Stimulated activated CD8-positive, alpha-beta memory T cell treated with anti-CD3 and anti-CD28 coated beads, Interleukin-4, amount 100 ng/mL, for 24 hours (primary cell): ENCODE measurements at places on chromosomes 7 and 10.

DNA sequence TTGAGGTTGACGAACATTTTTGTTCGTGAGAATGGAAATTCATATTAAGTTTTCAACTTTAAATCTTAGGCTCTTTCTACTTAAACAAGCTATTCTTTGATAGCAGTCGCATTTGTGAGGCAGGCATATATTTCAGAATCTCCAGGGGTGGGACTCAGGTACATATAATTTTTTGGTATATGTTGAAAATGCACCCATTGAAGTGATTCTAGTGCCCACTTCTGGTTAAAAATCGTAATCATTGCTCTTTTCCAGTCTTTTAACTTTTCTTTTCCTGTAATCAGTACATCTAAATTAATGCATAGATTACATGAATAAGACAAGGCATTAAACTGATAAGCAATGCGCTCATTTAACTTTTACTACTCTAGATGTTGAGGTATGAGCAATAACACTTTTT lies 67.8 kb downstream of the ZNRF2 start:
- DNase-seq, result no peak

DNA sequence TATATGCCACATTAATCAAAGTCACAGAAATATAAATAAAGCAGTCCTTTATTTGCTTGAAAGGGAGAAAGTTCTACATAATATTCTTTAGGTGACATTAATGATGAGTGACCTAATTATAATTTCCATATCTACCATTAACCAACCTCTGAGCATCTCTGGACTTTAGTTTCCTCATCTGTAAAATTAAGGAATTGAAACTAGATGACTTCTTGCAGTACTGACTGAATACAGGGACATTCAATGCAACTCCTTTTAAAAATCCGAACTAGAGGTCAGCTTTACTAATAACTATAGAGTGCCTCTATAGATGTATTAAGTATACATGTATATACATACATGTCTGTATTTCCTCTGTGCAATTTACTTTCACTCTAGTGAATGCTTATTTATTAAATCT lies 3.9 kb downstream of the FMC1 start:
- no peak for DNase-seq

DNA sequence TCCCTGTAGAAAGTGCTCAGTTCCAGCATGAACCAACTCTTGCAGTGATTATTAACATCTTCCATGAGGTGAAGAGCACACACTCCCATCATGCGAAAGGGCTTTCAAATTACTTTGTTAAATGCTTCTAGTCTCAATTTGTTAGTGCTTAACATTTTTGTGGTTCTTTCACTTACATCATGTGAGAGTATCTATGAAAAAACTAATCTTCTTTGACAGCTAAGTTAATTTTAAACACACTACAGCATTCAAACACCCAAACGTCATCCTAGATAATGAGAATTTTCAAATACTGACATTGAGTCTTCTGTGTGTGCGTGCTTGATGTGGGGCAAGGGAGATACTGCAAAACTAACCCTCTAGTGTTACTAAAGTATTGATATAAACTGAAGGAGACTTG lies 84.8 kb downstream of the ETV1 start:
- DNase-seq, result no peak

DNA sequence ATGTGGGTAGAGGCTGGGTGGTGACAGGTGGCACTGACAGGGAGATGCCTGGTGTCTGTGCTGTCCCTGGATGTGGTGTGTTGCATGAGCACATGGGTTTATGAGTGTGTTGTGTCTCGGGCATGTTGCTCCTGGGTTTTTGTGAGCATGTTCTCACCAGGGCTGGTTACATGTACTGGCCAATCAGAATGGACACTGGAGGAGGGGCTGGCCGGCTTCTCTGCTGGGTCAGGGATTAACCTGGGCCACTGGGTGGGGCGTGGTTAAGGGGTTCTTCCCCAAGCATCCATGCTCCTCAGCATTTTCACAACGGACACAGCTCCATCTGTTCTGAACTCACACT lies 20.8 kb upstream of the VOPP1 start:
- DNase-seq, result no peak

- DNase-seq, result no peak
These were observed 23.4 kb downstream of the IRF5 start for GRCh38 chr7:128961030-128961659.

- DNase-seq, result no peak
These were observed 342.9 kb downstream of the AUTS2 start for GRCh38 chr7:69941077-69941651.

DNA sequence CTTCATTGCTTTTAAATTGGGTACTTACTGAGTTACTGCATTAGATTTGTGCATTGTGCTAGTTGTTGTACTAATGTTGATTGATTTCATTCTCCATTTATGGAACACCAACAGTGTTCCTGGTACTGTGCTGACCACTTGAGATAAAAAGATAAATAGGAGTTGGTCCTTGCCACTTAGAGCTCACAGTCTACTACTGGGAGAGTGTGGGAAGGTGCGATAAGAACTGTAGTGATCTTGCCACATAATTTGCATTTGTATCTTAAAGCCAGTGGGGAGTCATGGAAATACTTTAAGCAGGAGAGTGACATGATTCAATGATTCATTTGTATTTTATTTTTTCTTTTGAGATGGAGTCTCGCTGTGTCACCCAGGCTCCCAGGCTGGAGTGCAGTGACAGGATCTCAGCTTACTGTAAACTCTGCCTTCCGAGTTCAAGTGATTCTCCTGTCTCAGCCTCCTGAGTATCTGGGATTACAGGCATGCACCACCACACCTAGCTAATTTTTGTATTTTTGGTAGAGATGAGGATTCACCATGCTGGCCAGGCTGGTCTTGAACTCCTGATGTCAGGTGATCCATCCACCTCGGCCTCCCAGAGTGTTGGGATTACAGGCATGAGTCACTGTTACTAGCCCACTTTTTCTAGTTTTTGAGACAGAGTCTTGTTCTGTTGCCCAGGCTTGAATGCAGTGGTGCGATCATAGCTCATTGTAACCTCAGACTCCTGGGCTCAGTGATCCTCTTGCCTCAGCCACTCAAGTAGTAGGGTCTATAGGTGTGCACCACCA lies 51.2 kb upstream of the TMEM248 start:
- DNase-seq, result no peak

DNA sequence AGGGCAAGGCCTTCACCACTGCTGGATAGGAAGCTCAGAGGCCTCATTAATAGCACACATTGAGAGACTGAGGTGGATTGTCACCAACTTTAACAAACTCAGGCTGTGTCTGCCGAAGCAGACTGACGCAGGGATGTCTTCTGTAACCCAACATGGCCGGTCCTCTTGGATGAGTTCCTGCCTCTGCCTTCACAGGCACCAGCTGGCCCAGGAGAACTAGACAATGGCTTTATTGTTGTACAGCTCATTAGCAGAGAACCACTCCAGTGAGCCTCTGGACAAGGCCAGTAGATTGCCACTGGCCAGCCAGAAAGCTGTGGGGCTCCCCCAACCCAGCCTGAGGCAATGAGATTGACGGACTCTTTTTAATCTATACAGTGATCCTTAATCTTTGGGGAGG lies 9.4 kb downstream of the NODAL start:
- DNase-seq, result no peak

DNA sequence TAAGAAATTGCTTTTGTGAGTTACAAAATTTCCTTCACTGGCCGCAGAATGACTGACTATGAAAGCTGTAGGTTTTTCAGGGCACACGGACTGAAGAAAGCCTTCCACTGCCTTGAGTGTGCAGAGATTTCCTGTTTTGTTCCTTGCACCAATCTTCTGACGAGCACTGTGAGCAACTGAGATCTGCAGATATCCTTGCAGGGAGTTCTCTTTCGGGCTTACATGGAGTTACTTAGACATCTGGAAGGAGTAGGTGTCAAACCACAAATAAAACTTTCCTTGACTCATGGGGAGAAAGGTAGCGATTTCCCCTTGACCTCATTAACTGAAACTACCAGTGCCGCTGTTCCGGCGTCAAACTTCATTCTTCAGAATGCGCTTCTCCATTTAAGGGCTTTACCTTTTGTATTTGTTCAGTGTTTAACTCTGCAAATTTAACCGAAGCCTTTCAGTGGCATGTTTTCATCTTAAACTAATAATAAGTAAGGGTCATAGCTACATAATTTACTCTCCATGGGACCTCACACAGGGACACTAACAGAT lies 1175.3 kb downstream of the GATA3 start:
- no peak for DNase-seq

GRCh38 chr10:84204122-84204521 lies 9.8 kb downstream of the CDHR1 start:
- DNase-seq, result no peak

DNA sequence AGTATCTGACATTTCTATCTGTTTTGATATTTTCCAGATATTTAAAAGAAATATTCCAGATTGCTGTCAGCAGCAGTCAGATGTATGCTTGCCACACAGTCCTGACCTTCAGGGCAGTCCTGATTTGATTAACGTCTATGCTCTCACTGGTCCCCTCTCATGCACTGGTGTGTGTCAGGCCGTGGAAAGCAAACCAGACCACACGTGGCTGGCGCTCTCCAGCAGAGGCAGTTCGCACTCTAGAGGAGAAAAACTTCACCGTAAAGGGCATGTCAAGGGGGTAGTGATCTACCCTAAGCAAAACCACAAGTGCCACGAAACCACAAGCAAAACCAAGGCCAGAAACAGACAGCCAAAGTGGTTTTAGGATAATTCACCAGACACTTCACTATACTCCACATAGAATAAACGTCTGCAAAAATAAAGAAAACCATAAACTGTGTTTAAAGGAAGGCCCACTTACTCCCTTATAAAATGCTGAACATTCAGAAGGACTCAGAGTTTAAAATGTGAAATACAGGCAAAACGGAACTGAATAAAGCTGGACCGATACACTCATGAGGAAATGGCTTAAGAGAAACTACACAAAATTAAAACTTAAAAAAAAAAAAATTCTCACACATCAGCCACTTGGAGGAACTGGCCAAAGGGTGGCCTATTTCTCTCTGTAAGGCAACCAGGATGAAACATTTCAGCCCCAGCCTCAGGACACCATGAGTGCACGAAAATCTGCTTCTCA lies 26.4 kb downstream of the PARP12 start:
- DNase-seq, result no peak

DNA sequence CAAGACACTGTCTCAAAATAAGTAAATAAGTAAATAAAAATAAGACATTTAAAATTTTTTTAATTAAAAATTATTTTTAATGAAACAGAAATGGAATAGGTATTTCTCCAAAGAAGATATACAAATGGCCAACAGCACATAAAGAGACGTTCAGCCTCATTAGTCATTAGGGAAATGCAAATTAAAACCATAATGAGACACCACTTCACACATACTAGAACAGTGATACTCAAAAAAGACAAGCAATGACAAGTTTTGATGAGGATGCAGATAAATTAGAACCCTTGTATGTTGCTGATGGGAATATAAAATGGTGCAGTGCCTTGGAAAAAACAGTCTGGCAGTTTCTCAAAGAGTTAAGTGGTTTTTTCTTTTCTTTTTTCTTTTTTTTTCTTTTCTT lies 26.5 kb upstream of the C10orf67 start:
- DNase-seq, result no peak

DNA sequence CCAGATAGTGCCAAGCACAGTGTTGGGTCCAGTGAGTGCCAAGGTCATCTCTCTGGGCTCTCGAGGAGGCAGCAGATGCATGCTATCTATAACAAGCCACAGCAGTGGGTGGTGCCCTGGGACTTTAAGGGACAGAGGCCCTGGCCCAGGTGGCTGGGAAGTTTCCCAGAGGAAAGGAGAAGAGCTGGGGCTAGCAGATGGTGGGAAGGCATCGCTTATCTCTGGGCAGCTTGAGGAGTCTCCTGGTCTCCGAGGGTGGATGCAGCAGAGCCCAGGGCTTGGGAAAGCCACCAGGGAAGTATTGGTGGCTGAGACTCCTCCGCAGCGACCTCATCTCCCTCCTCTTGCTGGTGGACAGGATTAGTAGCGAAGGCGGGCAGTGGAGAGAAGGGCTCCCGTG lies 63.4 kb upstream of the LRRC4 start:
- DNase-seq, result no peak

- DNase-seq, result no peak
These were observed 138.9 kb upstream of the LYZL1 start for GRCh38 chr10:29150010-29150409.

- DNase-seq, result peak; percentile 88
These were observed at the start of gene UPP1 for GRCh38 chr7:48089046-48090003. Gene UPP1 (plus strand): TSS chr7:48089265. CDS start chr7:48094784, 5,519 bp downstream.

DNA sequence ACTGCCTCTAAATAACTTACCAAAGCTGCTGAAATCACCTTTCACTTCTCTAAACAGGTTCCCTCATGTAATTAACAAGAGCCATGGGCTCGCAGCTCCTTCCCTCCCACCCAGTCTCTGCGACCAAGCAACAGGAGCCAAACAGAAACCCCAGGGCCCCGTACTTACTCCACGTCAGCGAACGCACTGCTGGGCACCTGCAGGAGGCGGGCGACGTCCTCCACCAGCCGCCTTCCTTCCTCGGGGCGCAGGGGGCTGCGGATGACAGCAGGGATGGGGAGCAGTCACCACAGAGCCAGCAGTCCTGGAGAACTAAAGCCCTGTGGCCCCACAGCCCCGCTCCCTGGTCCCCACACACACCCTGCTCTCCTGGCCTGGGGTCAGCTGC lies 477.0 kb downstream of the PTPRN2 start:
- DNase-seq, result no peak
